ENCODE measurements at places on chromosomes 7 and 10. TPM values are rescaled to one million over a fixed set of nuclear protein-coding genes. Genes with fewer than 3 reads are reported as not detected.

Gene ARHGAP22
- total RNA-seq, result 8.8 TPM

GRCh38 chr7:152528612-152529011, 92.8 kb upstream of the KMT2C start:
- H3K4me1 ChIP-seq, result no peaks in the 10 kb centered on the region
- no peak for DNase-seq
- H3K27me3 ChIP-seq, result peaks cover 3% of the 10 kb centered on the region

GRCh38 chr7:124898531-124898930, 31.1 kb downstream of the POT1 start:
- no peak overlapping the region for H3K27ac ChIP-seq
- no peak overlapping the region for H3K4me3 ChIP-seq
- H3K27me3 ChIP-seq, result no peaks in the 10 kb centered on the region
- peaks cover 14% of the 10 kb centered on the region for H3K36me3 ChIP-seq

DNA sequence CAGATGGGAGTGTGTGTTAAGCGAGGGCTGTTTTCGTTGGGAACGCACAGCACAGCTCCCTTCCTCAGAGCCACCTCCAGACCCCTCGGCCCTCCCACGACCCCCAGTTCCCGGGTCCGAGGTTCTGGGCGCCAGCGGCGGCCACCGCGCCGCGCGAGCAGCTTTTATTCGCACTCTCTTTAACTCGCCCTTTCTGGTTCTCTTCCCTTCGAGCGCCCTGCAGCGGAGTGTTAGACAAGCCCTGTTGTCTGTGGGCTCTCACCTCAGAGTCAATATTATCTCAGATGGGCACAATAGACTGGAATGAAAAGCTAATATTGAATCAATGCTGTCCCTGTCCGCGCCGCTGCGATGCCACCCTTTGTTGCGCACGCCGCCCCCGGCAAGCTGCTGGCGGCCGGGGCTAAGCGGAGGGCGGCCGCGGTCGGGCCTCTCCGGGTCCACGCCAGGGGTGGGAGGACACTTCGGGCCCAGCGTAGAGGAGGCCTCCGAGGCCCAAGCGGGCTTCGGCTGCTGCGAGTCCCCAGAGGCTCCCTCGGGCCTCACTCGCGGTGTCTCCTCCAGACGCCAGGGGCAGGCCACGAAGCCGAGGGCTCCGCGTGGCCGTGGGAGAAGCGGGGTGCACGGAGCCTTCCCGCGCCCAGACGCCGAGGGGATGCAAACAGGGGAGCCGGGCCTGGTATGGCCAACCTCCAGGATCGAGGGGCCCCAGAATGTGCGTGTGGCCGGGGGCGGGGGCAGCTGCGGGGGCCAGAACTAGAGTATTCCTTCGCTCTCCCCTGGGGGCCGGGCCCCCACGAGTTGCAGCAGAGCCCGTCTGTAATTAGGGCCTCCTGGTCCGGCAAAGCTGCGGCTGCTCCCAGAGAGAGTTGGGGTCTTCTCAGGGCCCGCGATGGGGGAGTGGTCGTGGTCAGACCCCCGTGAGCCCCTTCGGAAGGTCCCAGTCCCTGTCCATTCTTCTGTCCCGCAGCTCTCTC, 7.9 kb upstream of the EMX2 start:
- peaks cover 59% of the 10 kb centered on the region for H3K27me3 ChIP-seq
- no peak overlapping the region for H3K27ac ChIP-seq
- no peak for DNase-seq

- peaks cover 13% of the 10 kb centered on the region for H3K36me3 ChIP-seq
- no peaks in the 10 kb centered on the region for H3K27me3 ChIP-seq
- no peak overlapping the region for H3K4me3 ChIP-seq
- peaks cover under 1% of the 10 kb centered on the region for H3K4me1 ChIP-seq
- DNase-seq, result no peak
- H3K27ac ChIP-seq, result no peak overlapping the region
These were observed 34.4 kb downstream of the PLEKHA8 start for GRCh38 chr7:30062587-30062986.

GRCh38 chr10:36091007-36091406, 448.9 kb upstream of the FZD8 start:
- H3K4me1 ChIP-seq, result peaks cover 13% of the 10 kb centered on the region
- no peak overlapping the region for H3K4me3 ChIP-seq

GRCh38 chr10:17353568-17354300, 100.7 kb downstream of the ST8SIA6 start:
- H3K27me3 ChIP-seq, result peaks cover 50% of the 10 kb centered on the region
- DNase-seq, result no peak
- peaks cover 4% of the 10 kb centered on the region for H3K36me3 ChIP-seq
- peaks cover 4% of the 10 kb centered on the region for H3K4me1 ChIP-seq
- H3K4me3 ChIP-seq, result no peak overlapping the region

GRCh38 chr10:61793760-61794703, 107.5 kb upstream of the ARID5B start:
- H3K27ac ChIP-seq, result peak overlapping the region; percentile 84
- DNase-seq, result no peak
- H3K27me3 ChIP-seq, result no peaks in the 10 kb centered on the region
- H3K4me3 ChIP-seq, result no peak overlapping the region
- H3K36me3 ChIP-seq, result no peaks in the 10 kb centered on the region

Gene PLCE1
- total RNA-seq, result 10.6 TPM

Gene OR2A42
- total RNA-seq, result 0.12 TPM

DNA sequence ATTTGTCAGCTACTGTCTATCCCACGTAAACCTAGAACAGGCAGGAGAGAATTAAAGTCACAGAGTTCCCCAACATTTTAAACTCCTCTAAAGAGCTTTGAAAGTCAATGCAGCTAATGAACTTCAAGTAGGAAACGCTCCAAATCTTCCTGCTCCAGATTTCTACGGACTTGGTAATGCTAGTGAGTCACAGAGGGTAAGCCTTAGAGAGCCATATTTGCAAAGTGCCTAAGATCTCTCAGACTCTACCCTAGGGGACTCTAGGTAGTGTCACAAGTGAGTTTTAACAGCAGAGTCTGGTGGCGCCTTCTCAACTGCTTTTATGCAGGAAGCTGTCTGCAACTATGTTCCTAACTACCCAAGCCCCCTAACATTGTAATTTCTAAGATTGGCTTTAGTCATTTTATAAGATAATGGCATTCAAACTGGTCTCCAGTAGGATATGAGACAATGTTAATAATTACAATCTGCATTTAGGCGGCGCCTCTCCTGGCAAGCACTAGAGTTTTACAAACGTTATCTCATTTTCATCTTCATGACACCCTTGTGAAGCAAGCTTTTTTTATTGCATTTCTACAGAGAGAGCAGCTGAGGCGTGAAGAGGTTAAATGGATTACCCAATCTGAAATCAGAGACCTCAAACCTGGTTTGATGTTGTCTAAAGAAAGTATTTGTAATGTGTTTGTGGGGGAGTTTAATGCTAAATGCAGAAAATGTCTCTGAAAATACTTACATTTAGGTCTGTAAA, 22.0 kb upstream of the FZD1 start:
- H3K4me1 ChIP-seq, result peaks cover 35% of the 10 kb centered on the region
- no peaks in the 10 kb centered on the region for H3K27me3 ChIP-seq
- H3K27ac ChIP-seq, result no peak overlapping the region
- no peak for DNase-seq
- H3K4me3 ChIP-seq, result no peak overlapping the region
- H3K36me3 ChIP-seq, result no peaks in the 10 kb centered on the region

DNA sequence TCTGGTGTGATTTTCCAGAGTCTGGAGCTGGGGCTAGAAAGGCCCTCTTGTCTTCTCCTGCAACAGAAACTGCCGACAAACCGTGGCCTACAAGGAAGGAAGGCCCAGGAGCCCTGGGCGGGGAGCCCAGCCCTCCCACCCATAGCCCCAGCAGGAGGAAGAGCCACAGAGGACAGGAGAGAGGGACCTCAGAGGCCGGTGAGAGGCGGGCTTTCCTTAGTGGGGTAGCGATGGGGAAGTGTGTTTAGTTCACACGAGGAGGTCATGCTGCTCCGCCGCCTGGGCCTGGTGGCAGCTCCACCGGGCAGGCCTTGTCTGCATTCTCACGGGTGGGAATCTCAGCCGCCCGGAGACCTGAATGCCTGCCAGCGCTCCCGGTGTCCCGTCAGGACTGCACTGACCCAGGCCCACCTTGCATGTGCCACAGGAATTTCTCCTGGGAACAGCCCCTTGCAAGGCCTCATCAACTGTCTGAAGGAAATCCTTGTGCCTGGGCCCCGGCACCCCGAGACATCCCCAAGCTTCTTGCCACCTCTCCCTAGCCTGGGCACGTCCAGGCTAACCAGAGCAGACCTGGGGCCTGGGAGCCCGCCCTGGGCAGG, 50.9 kb downstream of the ZNF467 start:
- no peaks in the 10 kb centered on the region for H3K27me3 ChIP-seq
- H3K36me3 ChIP-seq, result peaks cover 17% of the 10 kb centered on the region
- H3K4me3 ChIP-seq, result no peak overlapping the region
- DNase-seq, result no peak
- H3K4me1 ChIP-seq, result peaks cover 13% of the 10 kb centered on the region

Gene TUBAL3
- not detected for total RNA-seq

Gene WDR86
- not detected for total RNA-seq

- H3K36me3 ChIP-seq, result no peaks in the 10 kb centered on the region
- H3K27me3 ChIP-seq, result peaks cover 8% of the 10 kb centered on the region
- H3K27ac ChIP-seq, result no peak overlapping the region
- DNase-seq, result no peak
These were observed 145.4 kb downstream of the PTPRN2 start for GRCh38 chr7:158442260-158442659.

Gene PDZD8
- 40.5 TPM for total RNA-seq

GRCh38 chr7:120743128-120743527, 114.8 kb downstream of the TSPAN12 start:
- H3K4me1 ChIP-seq, result no peaks in the 10 kb centered on the region
- no peak overlapping the region for H3K4me3 ChIP-seq
- no peak for DNase-seq
- no peaks in the 10 kb centered on the region for H3K36me3 ChIP-seq

DNA sequence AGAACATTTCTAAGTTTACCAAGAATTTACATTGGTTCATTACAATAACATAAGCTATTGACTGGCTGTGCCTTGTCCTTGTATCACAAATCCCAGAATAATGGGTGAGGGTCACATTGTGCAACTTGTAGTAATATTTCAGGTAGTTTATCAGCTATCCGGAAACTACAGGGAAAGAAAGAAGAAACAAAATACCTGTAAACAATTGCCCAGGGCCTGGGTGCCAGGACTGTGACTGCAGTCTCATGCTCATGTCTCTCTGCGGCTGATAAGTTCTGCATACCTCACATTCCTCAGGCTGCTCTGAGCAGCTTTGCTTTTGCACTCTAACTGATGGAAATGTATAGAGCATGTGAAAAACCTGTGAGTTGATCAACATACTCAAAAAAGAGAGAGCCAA, 131.8 kb upstream of the TRIM24 start:
- peak overlapping the region; percentile 37 for H3K27ac ChIP-seq
- no peak for DNase-seq
- no peak overlapping the region for H3K4me3 ChIP-seq
- no peaks in the 10 kb centered on the region for H3K27me3 ChIP-seq

- H3K27ac ChIP-seq, result peak overlapping the region; percentile 93
- peaks cover 96% of the 10 kb centered on the region for H3K4me1 ChIP-seq
- no peak overlapping the region for H3K4me3 ChIP-seq
- no peak for DNase-seq
- peaks cover 13% of the 10 kb centered on the region for H3K36me3 ChIP-seq
- no peaks in the 10 kb centered on the region for H3K27me3 ChIP-seq
These were observed 28.1 kb downstream of the XPNPEP1 start for GRCh38 chr10:109895095-109895818.

Gene DRGX
- not detected for total RNA-seq

GRCh38 chr7:37732253-37732652, 48.7 kb downstream of the GPR141 start:
- H3K27ac ChIP-seq, result no peak overlapping the region
- peaks cover 4% of the 10 kb centered on the region for H3K4me1 ChIP-seq
- H3K36me3 ChIP-seq, result no peaks in the 10 kb centered on the region
- H3K27me3 ChIP-seq, result peaks cover 2% of the 10 kb centered on the region

GRCh38 chr10:75168275-75168674, 42.3 kb upstream of the VDAC2 start:
- peaks cover 10% of the 10 kb centered on the region for H3K4me1 ChIP-seq
- H3K27me3 ChIP-seq, result no peaks in the 10 kb centered on the region
- peak overlapping the region; percentile 0 for H3K27ac ChIP-seq
- no peak for DNase-seq

DNA sequence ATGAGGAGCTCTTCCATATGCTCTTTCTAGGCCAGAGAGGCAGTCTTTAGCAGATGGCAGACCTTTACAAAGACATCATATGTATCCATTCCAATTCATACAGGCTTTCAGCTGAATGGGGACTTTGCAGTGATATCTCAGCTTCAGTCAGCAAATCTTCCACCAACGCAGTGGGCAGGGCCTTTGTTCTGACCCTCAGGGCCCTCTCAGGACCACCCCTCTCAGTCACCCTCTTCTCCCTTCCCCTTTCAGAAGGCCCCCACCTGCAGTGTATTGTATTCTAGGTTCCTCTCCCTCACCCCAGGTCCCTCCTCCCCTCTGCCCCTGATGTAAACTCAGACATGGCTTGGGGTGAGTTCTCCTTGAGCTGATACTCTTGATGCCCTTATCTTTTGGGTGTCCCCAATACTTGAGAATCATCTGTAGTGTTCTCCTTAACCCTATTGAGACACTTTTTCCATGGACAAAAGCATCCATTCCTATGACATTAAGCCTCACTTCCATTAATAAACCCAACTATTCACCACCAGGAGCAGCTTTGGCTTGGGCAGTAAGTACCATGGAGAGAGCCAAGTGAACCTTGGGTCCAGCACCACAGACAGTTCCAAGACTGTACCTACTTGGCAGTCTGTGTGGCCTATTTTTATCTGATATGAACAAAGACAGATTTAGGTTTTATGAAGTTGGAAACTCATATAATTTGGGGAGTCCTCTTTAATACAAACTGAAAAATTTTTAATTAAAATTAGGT, 62.7 kb downstream of the ADCYAP1R1 start:
- H3K27me3 ChIP-seq, result peaks cover 37% of the 10 kb centered on the region
- H3K36me3 ChIP-seq, result no peaks in the 10 kb centered on the region
- peaks cover 6% of the 10 kb centered on the region for H3K4me1 ChIP-seq
- DNase-seq, result no peak

DNA sequence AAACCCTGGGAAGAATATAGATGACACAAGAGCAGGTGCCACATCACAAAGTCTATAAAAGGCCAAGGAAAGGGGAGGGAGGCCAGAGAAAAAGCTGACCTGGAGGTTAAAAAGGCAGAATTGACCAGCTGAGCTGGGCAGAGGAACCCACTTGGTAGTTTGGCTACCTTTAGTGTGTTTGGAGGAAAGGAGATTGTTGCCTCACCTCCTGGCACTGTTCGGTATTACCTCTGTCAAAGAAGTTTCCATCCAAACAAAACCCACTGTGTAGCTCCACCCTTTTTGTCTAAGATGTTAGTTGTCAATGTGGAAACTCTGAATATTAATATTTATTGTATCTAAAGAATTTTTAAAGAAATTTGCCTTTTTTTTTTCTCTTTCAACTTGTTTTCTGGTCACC, 23.4 kb downstream of the ENTPD7 start:
- peaks cover 15% of the 10 kb centered on the region for H3K36me3 ChIP-seq
- H3K4me3 ChIP-seq, result no peak overlapping the region
- peaks cover 4% of the 10 kb centered on the region for H3K4me1 ChIP-seq
- DNase-seq, result no peak
- no peaks in the 10 kb centered on the region for H3K27me3 ChIP-seq

GRCh38 chr10:132836832-132837540, 51.0 kb upstream of the NKX6-2 start:
- peaks cover 33% of the 10 kb centered on the region for H3K27me3 ChIP-seq
- no peak overlapping the region for H3K4me3 ChIP-seq
- no peak overlapping the region for H3K27ac ChIP-seq
- H3K4me1 ChIP-seq, result no peaks in the 10 kb centered on the region
- no peaks in the 10 kb centered on the region for H3K36me3 ChIP-seq
- no peak for DNase-seq

Gene NKX1-2
- total RNA-seq, result not detected
